ENCODE measurements at places on chromosomes 16 and 17.

DNA sequence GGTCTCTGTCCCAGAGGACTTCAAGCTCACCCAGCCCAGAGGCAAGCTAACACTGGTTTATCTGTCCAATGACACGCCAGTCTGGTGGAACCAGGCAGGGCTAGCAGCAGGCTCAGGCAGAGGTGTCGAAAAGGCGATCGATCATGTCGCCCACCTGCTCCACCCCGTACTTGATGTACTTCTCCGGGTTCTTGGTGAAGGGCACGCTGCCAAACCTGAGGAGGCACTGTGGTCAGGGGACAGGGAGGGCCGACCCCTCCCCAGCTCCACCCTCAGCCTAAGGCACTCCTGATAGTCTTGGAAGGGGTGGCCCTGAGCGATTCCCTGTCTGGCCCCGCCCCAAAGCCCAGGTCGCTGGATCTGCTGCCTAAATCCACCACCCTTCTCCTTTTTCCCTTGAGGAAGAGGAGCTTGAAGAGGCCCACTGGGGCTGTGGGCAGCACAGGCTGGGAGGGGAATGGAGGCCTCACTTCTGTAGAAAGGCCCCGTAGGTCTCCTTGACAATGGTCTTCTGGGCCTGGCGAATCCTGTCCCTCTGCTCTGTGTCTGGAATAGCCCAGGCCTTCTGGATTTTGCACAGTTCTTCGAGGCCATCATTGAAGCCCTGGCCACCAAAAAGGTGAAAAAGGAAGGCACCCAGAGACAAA lies 4.7 kb downstream of the ZACN start:
- no peak for DNase-seq

DNA sequence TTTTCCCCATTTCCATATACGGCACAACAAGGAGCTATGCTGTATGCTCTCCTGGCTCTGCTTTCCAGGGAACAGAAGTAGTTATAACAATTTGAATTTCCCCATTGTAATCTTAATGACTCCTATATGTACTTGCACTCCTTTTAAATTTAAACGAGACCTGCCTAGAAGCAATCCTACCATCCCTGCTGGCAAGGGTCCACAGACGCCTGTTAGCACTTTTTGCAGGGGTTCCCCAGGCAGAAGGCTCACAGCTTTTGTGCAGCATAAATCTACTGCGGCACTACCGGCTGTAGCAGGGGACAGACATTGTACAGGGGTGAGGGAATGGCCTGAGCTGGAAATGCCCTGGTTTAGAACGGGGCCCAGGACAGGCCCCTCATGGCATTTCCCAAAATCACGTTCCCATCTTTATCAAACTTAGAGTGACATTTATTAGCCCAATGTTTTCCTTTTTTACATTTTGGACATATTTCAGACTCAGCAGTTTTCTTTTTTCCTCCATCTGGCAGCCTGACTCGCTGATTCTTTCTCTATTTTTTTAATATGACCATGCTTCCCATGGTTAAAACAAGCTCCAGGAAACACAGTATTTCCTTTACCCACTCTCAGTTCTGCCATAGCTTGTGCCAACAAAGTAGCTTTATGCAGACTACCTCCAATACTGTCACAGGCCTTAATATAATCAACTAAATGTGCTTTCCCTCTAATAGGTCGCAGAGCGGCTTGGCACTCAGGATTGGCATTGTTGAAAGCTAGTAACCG lies 35.4 kb upstream of the USP22 start:
- DNase-seq: no peak

- DNase-seq: no peak
Observed at GRCh38 chr17:80441133-80441578, 26.2 kb downstream of the ENDOV start.

- DNase-seq: no peak
Observed at GRCh38 chr16:2210386-2211365, at the start of gene BRICD5. Gene BRICD5, minus strand, starts transcription at chr16:2210863. Its CDS starts 30 bp downstream, at chr16:2210833.

GRCh38 chr17:83026311-83026811 lies 53.0 kb upstream of the METRNL start:
- DNase-seq: no peak

DNA sequence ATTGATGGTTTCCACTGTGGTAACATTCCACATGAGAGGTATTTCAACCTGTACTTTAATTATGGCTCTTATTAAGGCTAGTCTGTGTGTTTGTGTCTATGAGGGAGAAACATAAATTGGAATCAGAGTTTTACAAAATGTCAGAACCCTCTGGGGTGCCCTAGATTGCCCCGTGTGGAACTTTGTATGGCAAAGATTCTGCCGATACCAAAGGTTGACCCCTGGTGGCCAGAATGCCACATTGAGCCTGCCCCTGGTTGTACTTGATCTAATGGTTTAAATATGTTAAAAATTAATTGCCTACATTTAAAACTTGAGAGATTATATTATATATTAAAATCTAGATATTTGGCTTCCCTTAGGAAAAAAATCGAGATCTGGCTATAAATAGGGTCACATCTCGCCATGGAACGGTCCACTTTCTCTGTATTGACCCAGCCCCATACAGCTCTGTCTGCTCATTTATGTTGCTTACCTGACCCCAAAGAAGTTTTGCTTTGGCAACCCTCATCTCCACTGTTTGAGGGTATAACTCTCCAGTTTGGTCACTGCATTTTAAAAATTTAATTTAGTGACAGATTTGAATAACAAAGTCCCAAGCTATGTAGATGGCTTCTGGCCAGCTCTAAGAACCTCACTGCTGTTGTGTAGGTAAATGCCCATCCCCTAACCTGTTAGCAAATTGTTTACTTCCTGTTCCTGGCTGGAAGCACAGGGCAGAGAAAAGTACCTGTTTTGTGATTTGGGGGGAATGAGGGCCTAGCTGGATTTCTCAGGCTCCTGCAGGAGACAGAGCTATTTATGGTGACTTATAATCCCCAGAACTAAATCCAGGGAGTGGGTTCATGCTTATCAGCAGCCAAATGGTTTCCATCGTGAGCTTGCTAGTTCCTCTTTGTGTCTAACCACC lies 95.0 kb downstream of the PLCG2 start:
- peak; percentile 48 for DNase-seq

- DNase-seq: no peak
Observed at GRCh38 chr17:43395165-43395564, 3.6 kb upstream of the ARL4D start.

DNA sequence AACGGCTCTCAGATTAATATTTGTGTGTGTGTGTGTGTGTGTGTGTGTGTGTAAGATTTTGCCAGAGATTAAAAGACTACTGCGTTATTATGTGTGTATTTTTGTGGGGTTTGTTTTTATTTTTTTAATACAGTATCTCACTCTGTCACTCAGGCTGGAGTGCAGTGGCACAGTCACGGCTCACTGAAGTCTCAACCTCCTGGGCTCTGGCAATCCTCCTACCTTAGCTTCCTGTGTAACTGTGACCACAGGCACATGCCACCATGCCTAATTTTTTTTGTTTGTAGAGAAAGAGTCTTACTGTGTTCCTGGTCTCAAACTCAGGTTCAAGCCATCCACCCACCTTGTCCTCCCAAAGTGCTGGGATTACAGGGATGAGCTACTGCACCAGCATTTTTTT lies 87.2 kb downstream of the CYB561 start:
- no peak for DNase-seq

GRCh38 chr17:76496464-76496863 lies 4.8 kb downstream of the RHBDF2 start:
- no peak for DNase-seq

- DNase-seq: no peak
Observed at GRCh38 chr16:24747441-24747840, 18.0 kb downstream of the TNRC6A start.

DNA sequence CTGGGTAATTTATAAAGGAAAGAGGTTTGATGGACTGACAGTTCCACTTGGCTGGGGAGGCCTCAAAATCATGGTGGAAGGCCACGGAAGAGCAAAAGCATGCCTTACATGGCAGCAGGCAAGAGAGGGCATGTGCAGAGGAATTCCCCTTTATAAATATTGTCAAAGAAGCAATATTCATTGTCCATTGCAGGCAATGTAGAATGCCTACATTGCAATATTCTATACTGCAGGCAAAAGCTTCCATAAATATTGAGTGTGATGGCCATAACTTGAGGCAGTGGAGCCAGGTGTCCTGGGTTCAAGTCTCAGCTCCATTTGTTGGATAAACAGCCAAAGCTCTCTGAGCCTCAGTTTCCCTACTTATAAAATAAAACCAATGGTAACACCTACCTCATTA lies 322.3 kb downstream of the SHISA9 start:
- DNase-seq: no peak

GRCh38 chr17:1941272-1942065 lies 83.7 kb downstream of the RTN4RL1 start:
- no peak for DNase-seq

DNA sequence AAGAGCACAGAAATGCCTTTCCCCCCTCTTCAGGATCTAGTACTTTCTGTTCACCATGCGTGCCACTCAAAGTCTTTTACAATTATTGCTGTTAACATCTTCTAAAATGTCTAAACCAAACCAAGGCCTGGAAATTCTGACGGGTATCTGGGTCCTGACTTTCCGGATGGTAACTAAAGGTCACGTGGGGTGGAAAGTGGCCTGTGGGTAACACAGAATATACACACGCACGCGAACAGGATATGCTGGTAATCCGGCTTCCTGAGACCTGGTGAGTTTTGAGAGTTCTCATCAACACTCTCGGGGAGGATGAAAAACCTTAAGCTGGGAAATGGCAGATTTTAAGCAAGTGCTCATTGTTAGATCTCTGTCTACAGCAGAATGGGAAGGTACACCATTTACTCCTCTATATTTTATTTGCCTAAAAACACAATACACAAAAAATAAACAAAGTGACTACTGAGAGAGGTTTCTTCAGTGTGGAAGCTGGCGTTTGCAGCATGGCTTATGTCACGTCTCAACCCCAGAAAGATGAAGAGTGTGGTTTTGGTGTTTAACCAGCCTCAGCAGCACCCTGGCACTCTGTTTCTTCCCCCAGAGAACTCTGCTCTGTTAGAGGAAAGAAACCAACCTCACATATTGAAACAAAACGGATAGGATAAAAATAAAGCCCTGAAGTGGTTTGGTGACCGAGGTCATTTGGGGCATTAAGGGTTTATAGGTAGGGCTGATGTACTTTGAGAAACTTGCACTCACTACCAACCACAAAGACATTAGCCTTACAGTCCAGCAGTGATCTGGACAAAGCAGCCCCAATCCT lies 37.3 kb downstream of the SMG6 start:
- peak; percentile 68 for DNase-seq

DNA sequence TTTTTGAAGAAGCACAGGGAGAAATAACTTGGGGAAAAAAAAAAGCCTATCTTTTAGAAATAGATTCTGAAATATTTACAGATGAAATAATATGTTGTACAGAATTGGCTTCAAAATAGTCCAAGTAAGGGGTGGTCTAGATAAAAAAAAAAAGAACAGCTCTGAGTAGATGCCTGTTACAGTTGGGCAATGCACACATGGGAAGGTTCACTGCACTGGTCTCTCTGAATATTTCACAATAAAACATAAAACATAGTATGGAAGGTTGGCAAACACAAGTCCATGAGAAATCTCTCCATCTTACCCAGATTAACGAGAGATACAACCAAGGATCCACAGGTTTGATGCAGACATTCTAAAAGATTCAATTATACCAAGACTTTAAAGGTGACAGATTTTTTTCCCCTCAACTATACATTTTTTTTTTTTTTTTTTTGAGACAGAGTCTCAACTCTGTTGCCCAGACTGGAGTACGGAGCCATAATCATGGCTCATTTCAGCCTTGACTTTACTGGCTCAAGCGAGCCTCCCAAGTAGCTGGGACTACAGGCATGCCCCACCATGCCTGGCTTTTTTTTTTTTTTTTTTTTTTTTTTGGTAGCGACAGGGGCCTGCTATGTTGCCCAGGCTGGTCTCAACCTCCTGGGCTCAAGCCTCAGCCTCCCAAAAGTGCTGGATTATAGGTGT lies 58.0 kb downstream of the KANSL1 start:
- DNase-seq: no peak

DNA sequence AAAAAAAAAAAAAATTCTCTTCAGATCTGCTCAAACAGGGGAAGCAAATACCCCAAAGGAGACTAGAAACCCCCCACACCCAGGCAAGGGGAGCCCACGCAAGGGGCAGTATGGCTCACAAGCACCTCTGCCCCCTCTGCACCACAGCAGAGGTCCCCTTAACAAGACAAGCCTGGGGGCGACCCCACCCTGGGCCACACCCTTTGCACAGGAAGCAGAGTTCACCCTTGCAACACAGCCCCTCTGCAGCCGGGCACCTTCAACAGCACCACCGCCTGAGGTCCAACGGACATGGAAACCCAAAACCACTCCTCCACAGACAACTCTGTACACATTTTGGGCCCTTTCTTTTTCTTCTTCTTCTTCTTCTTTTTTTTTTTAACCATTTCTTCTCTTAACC lies 12.8 kb downstream of the AXIN1 start:
- no peak for DNase-seq

- DNase-seq: no peak
Observed at GRCh38 chr17:68709461-68709860, 108.3 kb upstream of the FAM20A start.

DNA sequence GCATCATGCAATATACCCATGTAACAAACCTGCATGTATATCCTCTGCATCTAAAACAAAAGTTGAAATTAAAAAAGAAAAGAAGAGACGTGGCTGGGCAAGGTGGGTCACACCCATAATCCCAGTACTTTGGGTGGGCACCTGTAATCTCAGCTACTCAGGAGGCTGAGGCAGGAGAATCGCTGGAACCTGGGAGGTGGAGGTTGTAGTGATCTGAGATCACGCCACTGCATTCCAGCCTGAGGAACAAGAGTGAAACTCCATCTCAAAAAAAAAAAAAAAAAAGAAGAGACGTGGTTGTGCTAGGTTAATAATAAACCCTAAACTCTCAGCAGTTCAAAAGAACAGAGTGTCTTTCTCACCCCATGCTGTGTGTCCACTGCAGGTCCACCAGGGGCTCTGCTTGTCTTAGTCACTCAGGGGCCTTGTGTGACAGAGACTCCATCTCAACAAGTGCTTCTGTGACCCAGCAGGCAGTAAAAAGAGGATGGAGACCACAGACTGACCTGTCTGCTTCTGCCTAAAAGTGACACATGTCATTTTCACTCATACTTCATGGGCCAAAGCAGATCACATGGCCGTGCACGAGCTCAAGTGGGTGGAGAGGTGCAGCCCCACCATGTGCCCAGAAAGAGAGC lies 22.3 kb upstream of the N4BP1 start:
- no peak for DNase-seq

DNA sequence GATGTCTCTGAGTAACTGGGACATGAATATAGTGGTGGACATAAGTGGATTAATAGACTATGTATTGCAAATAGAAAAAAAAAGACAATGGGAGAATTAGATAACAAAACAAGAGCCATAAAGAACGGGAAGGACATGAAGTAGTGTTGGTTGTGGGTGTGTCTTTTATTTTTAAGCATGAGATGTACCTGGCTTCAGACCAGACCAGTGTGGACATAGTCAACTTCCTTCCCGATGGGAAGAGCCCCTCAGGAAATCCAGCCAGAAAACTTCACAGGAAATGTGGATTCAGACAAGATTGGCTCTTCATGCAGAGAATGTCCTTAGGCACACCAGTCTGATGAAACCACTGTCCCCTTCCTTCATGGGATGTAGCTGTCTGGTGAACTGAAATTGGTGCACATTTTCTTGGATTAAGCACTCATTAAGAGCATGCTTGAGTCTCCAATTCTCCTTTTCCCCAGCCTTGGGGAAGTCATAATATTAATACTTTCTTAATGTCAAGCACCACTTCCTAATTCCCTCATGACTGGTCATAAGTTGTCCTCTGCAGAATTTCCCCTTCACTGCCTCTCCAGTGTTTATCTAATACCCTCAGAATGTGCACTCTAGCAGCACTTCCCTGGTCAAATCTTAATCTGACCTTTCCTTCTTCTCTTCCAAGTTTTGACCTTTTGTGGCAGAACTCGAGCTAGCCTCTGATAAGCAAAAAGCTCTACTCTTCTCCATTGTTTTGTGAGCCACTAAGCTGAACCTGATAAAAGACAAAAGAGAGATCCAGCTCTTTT lies 350.6 kb upstream of the MAF start:
- no peak for DNase-seq

- no peak for DNase-seq
Observed at GRCh38 chr17:79670537-79671084, 59.8 kb upstream of the RBFOX3 start.

Measured in stimulated activated CD4-positive, alpha-beta T cell treated with anti-CD3 and anti-CD28 coated beads, Interleukin-12 subunit alpha, Interleukin-12 subunit beta, amount 100 ng/mL, for 24 hours (primary cell).